Activated CD4-positive, alpha-beta T cell treated with anti-CD3 and anti-CD28 coated beads, Interleukin-2, Interleukin-6, amounts not matched to agents 100 ng/mL and 50 ng/mL, durations not matched to agents 16 hours and 8 hours (primary cell): ENCODE measurements at places on chromosomes 3 and 15.

GRCh38 chr15:61367953-61368352 is 138.9 kb upstream of the RORA start:
- DNase-seq, result no peak

GRCh38 chr15:69143756-69144436 is 16.5 kb upstream of the GLCE start:
- DNase-seq, result no peak

DNA sequence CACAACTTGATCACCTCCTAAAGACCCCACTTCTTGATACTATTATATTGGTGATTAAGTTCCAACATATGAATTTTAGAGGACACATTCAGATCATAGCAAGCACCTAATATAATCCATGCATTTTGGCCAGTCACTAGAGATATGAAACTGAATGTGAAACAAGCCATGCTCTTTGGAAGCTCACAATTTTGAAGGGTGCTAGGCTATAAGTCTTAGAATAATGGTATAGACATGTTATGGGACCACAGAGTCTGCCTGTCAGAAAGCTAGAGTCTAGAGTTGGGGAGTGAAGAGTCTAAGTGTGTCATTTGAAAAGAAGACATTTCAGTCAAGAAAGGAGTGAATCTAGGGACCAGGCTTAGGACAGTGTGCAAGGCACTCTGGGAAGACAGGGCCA is 186.4 kb upstream of the SLC24A5 start:
- no peak for DNase-seq

GRCh38 chr3:123503203-123503602 is 54.3 kb upstream of the ADCY5 start:
- DNase-seq, result no peak

DNA sequence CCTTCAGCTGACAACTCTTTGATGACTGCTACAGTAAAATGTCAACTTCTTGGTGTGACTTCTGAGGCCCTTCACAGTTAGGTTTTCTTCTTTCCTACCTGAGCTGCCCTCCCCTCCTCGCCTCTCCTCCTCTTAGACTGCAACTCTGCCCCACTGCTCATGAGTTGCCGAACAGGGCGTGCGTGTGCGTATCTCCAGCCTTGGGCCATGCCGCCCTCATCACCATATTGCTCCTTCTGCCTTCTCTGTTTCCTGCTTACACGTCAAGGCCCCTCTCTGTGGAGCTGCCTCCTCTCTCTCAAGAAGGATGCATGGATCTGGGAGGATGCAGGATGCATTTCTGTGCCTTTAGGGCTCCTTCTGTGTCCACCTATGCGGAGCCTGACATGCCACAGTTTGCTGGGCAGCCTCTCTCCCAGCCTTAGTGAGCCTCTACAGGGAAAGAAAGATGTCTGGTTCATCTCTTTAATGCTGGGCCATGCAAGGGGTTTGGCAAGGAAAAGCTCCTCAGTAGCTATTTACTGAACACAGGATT is 205.9 kb downstream of the RPLP1 start:
- no peak for DNase-seq

GRCh38 chr3:170419557-170420087 is 954 bp downstream of the CLDN11 start:
- no peak for DNase-seq

DNA sequence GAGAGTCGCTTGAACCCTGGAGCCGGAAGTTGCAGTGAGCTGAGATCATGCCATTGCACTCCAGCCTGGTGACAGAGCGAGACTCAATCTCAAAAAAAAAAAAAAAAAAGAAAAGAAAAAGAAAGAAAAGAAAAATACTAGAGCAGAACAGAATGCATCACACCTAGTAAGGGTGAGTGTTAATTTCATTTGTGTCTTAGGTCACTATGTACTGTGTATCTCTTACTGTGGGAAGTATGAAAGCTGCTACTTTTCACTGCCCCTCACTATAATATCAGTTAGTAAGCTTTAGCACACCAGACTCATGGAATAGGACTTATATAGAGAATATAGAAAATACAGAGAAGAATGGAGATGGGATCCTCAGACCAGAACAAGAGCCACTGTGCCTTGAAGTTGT is 45.9 kb upstream of the RASA2 start:
- no peak for DNase-seq

DNA sequence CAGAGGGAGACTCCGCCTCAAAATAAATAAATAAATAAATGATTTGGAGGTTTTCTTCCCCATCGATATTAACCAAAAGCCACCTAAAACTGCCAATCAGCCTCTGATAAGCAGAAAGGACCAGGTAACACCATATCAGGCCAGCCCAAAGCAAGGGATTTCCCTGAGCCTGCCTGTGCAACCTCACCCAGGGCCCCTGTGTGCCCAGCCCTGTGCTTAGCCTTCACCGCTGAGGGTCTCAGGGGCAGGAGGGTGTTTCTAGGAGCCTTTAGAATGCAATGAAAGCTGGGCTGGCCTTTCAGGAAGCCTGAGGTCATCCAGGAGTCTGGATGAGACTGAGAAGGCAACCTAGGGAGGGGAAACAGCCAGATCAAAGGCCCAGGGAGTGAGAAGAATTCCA is 35.4 kb downstream of the CYP11A1 start:
- no peak for DNase-seq

GRCh38 chr3:120879411-120879810 is 28.6 kb upstream of the STXBP5L start:
- no peak for DNase-seq

DNA sequence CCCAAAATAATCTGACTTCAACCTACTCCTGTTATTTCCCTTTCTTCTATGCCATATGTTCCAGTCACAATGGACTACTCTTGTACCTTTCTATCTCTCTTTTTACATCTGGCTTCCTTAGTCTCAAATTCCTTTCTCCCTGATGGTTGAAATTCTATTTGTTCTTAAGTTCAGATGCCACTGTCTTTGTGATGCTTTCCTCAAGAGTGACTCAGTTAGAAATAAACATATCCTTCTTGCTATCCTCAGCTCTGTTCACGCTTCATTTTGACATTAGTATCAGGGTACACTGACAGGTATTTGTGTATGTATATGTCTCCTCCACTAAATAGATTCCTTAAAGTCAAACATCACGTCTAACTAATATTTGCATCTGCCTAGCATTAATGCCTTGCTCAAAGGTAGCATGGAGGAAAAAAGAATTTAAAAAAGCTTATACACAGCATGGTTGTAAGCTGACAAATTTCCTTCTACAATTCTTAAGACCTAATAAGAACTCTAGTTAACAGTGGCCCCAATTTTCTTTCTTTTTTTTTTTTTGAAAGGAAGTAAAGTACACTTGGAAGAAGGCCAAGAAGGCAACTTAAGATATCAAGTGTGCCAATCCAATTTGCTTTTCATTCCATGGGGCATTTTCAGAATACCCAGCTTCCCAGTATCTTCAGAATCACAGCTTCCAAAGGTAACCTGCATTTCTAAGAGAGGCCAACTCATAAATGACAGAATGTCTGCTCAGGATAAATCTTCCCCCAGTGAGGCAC is 58.0 kb downstream of the CHAC1 start:
- no peak for DNase-seq

- no peak for DNase-seq
These were observed 88.2 kb downstream of the FAM43A start for GRCh38 chr3:194773771-194774455.

DNA sequence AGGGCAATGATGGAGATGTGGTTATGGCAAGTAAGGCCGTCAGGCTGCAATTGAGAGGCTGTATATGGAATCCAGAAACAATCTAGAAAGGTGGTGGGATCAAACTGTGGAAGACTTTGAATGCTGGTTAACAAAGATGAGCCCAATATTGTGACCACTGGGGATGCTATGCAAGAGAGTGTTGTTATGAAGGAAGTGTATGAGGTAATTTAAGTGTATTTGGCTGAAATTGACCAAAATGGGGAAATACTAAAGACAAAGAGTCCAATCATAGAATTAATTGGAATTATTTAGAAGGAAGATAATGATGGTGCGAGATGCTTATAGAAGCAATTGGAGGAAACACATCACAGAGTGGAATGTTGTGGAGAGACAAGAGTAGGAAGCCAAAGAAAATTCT is 24.5 kb downstream of the BTLA start:
- no peak for DNase-seq

DNA sequence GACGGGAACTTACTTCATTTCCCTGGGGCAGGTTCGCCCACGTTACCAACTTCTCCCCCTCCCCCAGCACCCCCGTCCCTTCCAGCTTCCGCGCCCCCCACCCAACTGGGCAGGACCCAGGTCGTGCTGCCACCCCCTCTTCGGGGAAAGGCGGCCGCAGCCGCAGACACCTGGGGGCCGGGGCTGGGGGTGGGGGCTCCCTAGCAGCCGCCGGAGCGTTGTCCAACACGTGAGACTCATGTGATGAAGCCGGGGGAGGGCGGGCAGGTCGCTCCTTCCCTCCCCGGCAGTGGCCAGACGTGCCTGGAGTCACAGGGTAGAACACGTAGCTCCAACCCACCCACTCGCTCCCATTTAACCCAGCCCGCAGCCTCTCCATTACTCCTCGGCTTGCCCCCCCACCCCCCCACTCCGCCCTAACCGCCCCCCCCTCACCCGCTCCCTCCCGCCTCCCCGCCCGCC is 240 bp upstream of the BHLHE40 start:
- DNase-seq, result peak; percentile 95

GRCh38 chr3:177905173-177906125 is 630.8 kb upstream of the KCNMB2 start:
- DNase-seq, result no peak

DNA sequence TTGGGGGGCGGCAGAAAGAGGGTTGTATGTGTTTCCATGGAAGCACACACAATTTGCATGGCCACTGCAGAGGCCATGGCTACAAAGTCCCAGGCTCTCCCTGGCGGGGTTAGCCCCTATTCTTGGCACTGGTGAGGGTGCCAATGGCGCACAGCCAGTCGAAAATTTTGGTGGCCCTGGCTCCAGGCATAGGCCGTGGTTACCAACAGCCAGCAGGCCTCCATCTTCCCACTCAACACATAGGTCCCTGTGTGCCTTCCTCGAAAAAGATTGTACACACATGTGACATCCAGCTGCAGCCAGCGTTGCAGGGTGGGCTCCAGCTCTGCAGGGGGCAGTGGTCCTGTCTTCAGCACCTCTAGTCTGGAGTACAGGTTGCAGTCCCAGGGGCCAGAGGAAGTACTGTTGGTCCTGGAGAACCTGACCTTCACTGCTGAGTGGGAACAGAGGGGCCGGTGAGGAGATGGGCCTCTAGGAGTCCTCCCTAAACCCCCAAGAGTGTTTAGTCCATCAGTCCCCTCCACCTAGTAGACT is 7.1 kb downstream of the P4HTM start:
- no peak for DNase-seq

- peak; percentile 20 for DNase-seq
These were observed 20.1 kb upstream of the GOLGA6L2 start for GRCh38 chr15:23467110-23467600.

- DNase-seq, result peak; percentile 68
These were observed 115.1 kb upstream of the ARHGEF3 start for GRCh38 chr3:56916716-56917360.

GRCh38 chr3:115930168-115930567 is 306.9 kb downstream of the GAP43 start:
- DNase-seq, result no peak

DNA sequence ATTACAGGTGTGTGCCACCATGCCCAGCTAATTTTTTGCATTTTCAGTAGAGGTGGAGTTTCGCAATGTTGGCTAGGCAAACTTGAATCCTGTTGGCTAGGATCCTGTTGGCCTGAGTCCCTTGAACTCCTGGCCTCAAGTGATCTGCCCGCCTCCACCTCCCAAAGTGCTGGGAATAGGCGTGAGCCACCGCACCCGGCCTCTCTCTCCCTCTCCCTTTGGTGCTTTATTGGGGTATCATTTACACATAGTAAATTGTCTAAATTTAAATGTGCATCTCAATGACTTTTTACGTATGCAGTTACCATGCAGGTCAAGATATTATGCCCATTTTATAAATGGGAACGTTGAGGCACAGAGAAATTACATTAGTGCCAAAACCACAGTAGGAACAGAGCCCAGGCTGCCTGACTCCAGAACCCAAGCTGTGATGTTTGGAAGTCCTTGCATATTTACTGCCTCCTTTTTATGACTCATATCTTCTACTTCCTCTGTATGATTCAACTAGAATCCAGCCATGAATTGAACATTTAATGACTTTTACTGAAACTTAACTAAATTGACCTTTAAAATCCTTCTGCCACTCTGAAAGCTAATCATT is 34.0 kb upstream of the RPP14 start:
- peak; percentile 34 for DNase-seq

GRCh38 chr3:133412183-133413132 is 12.6 kb downstream of the BFSP2 start:
- DNase-seq, result no peak

DNA sequence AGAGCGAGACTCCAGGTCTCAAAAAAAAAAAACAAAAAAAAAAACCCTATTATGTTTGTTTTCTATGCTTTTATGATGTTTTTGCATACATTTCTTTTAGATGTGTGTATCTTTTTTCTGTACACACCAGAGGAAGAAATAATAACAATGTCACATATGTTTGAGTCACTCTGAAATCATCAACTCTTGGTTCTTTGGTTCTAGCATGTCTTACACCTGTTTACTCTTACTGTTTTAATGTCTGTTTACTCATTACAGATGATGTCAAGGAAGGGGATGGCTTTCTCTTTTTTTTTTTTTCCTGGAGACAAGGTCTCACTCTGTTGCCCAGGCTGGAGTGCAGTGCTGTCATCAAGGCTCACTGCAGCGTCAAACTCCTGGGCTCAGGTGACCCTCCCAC is 24.1 kb downstream of the RHOA start:
- DNase-seq, result no peak

- no peak for DNase-seq
These were observed 583 bp downstream of the EAF1 start for GRCh38 chr3:15427981-15428380.

DNA sequence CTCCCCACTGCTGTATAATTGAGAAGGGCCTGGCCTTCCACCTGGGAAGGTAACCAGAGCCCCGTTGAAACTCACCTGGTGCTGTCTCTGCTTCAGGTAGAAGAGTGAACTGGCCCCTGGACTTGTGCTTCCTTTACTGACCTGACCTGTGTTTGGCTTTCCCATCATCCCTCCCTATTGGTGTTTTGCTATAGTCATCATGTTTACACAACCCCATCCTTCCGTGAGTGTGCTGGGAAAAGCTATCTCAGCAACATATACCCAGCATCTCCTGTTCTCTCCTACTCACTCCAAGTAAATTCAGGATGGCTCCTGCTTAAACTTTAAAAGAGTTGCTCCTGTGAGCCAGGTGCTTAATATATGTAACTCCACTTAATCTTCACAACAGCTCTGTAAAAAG is 77.2 kb upstream of the TSC22D2 start:
- no peak for DNase-seq

- peak; percentile 20 for DNase-seq
These were observed 810 bp downstream of the TMEM62 start for GRCh38 chr15:43134157-43134635.

DNA sequence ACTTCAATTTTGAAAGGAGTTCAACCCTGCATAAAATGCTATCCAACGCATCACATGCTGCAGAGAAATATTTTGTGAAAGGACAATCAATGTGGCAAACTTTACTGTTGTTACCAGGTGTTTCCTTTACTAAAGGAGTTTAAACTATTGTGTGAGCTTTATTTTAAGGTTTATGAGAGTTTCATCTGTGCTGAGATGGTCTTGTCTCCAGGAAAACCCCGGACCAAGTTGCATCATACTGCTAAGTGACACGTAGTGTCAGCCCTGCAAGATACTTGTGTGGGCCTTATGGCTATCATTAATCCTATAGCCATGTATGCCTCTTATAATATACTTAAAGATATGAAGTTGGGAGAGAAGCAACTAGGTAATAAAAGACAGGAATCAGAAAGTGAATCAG is 94.5 kb upstream of the EPHA6 start:
- DNase-seq, result no peak
